ELF-1 (cell line): ENCODE measurements at places on chromosomes 11 and 22.

- DNase-seq: peak; percentile 91
Observed at GRCh38 chr22:26416670-26417276, 12.3 kb upstream of the ASPHD2 start.

DNA sequence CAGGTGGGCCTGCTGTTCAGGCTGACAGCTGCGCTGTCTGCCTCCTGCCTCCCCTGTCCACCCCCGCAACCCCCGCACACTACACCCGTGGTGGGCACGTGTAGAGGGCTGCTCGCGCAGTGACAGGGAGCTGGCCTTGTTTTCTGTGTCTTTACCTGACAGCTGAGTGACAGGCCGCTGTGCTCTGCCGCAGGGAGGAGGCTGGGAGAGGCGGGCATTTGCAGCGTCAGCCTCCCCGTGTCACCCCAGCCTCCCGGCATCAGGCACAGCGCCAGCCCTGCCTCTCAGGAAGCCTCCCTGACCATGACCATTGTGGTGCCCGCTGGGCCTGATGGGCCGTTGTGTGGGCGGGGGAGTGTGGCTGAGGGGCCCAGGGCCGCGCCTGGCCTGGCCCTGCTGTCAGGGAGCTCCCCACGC, 32.0 kb upstream of the RELT start:
- no peak for DNase-seq

GRCh38 chr11:105861225-105861624, 160.8 kb downstream of the MSANTD4 start:
- DNase-seq: no peak

DNA sequence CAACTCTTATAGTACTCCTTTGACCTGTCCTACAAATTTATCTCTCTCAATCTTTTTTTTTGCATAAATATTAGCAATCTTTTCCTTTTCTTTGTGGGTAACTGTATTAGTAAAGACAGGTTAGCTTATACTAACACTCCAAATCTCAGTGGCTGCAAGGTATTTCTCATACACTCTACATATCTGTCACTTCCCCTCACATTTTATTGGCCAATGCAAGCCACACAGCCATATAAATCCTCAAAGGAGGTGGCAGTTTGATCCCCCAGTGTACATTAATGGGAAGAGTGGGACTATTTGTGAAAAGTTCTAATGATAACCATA, 42.6 kb upstream of the EED start:
- no peak for DNase-seq

- DNase-seq: peak; percentile 58
Observed at GRCh38 chr22:28986366-28986765, 75.3 kb downstream of the C22orf31 start.

DNA sequence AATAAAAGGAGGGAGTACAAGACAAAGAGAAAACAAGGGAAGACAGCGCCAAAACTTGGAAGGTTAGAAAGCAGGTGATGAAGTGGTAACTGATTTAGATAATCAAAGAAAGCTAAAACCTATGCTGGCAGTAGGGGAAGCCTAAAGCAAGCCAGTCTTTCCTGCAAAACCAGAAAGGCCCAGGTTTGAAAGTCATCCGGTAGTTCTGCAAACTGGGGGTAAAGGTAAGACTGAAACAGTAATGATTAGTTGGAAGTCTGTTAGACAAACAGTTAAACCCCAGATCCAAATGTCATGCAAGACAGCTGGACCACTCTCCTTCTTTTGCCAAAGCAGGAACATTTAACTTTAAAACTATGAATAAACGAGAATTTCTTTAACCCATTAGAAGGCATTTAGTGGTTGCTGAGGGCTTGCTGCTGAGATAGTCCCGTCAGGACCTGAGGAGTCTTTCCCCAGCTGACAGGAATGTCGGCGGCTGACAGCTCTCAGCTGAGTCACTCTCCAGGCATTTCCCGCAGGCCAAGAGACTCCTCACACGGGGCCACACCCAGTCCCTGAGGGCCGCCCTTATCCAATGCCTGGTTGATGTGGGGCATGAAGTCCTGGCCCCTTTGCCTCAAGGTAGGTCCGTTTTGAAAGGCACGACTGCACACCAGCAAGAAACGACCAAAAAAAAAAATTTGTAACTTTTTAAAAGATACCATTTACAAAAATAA, 36.3 kb upstream of the CFAP300 start:
- peak; percentile 97 for DNase-seq

GRCh38 chr11:67698247-67698646, 23.8 kb upstream of the ALDH3B2 start:
- DNase-seq: no peak

GRCh38 chr22:49525801-49526535, 301.7 kb downstream of the BRD1 start:
- no peak for DNase-seq

GRCh38 chr11:15148169-15148568, 33.4 kb downstream of the INSC start:
- no peak for DNase-seq

- no peak for DNase-seq
Observed at GRCh38 chr22:30948930-30949342, 19.6 kb downstream of the MORC2 start.

GRCh38 chr11:34040571-34040970, 11.0 kb upstream of the CAPRIN1 start:
- peak; percentile 60 for DNase-seq

DNA sequence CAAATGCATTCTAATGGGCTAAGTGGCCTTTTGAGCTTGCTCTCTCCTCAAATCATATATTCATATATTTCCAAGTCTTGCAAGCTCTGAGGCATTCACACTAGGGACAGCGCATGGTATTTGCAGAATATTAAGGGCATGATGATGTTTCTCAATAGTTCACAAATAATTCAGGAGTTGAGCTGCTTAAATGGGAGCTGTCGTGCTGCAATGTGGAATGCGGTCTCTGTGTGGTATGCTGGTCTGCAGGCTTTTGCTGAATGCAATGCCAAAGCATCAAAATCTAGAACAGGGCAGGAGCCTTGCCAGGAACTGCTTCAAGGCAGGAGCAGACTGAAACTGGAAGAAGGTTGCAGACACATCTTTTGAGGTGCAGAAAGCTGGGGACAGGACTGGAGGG, 1060.0 kb downstream of the TBC1D22A start:
- no peak for DNase-seq

DNA sequence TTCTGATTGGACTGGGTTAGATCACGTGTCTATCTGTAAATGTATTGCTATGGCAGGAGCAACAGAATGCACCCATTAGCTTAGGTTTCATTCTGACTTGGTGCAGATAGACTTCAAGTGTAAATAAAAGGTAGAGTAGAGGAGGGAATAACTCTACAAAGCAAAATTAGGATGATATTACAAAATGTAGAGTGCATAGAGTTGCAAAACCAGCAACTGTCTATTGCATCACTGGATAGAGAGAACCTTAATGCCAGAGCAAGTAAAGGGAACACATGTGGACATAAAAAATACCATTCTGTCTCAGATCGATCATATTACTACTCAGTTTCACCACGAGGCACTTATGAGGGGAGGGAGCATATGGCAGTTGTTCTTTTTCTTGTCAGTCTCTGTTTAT, 22.0 kb upstream of the CAT start:
- no peak for DNase-seq

DNA sequence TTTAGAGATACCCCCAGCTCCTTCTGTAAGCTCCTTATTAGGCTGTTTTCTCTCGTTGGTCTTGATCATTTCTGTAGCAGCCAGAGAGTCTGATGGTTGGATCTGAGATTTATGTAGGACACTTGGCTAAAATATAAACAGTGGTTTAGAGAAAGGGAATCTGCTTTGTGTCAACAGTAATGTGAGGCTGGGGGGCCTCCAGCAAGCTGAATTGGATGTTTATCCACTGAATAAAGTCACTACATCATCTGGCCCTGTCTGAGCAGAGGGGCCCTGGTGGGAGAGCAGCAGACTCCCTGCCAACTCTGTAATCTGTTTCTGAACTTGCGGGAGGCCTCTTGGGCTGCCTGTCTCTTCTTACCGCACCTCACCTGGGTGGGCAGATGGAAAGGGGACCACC, 328.5 kb upstream of the PLET1 start:
- no peak for DNase-seq

DNA sequence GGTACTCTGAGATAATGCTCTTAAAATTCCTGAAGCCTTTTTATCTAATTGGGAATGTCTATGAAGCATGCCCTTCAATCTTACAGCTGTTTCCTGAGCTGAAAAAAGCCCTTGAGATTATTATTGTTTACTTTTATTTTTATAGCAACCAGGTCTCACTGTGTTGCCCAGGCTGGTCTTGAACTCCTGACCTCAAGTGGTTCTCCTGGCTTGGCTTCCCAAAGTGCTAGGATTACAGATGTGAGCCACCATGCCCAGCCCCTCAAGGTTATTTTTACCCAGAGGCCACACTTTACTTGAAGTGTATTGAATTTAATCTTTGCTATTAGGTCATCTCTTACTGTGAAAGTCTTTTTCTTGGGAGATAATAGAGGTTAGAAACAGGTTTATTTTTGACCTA, 7.0 kb upstream of the SWAP70 start:
- DNase-seq: no peak

DNA sequence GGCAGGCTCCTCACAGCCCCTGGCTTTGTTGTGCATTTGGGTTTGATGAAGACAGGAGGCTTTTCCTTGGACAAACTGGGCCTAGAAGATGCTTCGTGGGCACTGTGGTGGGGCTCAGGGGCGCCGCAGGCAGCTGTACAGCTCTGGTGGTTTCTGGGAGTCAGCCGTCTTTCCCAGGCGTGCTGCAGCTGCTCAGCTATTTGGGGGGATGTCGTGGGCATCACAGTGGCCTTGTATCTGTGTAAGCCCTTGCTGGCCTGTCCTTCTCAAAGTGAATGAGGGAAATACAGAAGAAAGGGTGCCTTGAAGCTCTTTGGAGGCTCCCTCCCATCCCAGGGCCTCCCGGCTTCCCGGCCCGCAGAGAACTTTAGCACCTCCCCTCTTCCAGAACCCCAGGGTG, 89.5 kb downstream of the TBC1D22A start:
- DNase-seq: no peak

GRCh38 chr11:26073646-26074045, 258.3 kb upstream of the ANO3 start:
- DNase-seq: no peak

DNA sequence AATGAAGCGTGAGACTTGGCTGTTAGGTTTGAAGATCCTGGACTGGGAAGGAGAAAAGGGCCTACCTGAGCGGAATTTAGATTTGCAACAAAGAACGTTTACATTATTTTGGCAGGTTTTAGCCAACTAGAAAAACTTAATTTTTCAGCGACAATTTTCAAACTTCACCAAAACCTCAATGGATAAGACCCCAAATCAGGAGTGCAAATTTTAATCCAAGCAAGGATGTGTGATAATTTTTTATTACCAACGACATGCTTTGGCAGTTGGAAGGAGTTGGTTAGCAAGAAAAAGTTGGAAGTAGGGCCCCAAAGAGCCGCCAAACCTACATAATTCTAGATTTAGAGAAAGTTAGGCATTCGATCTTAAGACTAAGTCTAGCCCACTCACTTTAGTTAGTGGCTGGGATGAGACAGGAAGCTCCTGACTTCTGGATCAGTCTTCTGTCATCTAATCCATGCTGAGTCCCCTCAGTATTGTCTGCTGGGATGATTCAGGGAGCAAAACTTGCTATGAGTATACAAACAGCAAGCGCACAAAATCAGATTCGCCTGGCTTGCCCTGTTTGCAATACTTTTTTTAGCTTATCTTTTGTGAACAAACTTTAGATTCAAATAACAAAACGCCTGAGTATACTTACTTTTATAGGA, 787 bp upstream of the RDX start:
- no peak for DNase-seq

GRCh38 chr11:32137869-32138268, 47.0 kb downstream of the RCN1 start:
- no peak for DNase-seq

- no peak for DNase-seq
Observed at GRCh38 chr11:116855413-116855812, 18.0 kb upstream of the APOA1 start.

DNA sequence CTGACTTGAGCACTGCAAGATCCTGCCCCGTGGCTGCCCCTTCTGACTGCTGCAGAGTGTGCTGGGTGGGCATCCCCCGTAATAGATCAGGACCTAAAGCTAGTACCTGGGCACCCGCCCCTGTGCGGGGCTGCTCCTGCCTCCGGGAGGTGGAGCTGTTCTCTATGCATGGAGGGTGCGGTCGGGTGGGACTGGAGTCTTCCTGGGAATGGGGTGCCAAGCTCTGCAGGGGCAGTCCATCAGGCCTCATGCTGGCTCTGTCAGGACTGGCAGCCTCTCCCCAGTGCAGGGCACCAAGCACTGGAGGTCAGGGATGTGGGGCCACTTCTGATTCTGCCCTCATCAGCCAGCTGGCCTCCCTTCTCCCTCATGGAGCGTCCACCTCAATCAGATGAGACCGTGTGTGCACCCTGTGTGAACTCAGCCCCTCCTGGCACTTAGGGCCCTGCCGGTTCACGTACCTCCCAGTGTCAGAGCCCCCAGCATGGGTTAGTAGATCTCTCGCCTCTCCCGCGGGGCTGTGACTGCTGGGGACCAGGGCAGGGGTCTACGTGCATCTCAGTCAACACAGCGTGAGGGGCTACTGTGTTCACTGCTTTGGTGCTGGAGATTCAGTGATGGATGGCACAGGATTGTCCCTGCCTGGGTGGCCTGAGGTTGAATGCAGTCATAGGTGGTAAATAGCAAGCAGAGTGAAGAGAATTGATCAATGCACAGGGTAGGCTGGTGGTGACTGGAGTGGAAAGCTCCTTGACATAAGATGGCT, 30.8 kb downstream of the MPPED1 start:
- no peak for DNase-seq

- no peak for DNase-seq
Observed at GRCh38 chr11:45141171-45141570, 5.3 kb upstream of the PRDM11 start.

- DNase-seq: no peak
Observed at GRCh38 chr22:44884968-44885805, 124.6 kb downstream of the PHF21B start.

DNA sequence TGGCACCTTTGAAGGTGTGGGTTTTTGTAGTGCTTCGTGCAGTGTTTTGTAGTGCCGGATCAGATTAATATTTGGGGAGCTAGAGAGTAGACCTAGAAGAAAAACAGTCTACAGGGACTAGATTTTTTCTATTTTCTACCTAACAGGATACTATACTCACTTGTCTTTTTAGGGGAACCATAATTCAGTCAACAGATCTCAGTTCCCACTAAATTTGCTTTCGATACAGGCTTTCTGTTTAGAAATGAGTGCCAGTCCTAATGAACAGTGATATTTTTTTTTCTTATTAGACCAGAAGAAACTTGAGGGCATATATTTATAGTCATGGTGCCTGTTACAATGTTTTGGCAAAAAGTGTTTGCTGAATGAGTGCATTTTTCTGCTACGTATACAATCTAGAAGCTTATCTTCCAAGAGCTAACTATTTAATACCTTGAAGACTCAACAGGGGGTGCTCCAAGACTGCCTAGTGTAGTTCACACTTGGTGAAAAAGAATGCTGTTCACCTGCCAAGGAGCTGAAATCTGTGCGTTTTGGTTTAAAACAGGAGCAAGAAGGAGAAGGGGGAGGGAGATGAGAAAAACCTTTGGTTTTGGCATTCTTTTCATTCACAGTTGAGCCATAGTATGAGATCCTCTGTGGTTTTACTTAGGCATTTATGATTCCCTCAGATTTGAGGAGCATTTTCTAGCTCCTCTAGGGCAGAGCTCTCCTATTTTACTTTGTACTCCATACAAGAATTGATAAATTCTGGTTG, 44.9 kb upstream of the VSTM5 start:
- no peak for DNase-seq
